ENCODE measurements at places on chromosomes 6 and 20.

DNA sequence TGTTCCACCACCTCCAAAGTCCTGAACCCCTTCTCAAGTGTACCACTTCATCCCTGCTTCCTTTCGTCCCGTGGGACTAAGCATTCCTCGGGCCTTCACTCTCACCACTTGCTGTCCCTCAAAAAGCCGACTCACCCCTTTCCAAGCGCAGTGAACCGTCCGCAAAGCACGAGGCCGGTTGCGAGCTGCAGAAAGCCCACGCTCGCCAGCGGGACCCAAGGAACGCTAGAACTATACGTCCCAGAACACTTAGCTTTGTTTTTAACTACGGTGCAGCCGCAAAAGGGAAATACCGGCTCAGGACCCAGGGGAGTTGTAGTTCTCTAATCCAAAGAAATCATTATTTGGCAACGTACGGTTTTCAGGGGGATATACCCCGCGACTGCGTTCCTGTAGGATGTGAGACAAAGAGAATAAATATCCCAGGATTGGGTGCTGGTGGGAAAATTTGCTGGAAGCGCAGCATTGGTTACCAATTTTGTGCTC is 416 bp upstream of the POLR1H start:
- no peak for DNase-seq

DNA sequence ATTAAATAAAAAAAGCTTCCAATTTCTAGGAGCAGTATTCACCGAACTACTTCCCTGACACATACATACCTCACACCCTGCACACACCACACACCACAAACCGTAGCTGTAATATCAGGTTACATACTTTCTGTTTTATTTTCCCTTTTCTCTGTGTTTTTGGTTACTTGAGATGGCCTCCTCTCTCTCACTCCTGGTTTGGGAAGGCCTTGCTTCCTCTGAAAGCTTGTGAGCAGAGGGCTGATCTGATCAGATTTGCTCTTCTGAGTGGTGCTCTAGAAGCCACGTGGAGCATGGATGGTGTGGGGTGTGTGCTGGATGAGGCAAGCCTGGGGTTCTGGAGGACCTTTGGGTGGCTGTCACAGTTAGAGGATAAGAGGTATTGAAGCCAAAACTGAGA is 20.9 kb downstream of the UTRN start:
- DNase-seq = no peak

DNA sequence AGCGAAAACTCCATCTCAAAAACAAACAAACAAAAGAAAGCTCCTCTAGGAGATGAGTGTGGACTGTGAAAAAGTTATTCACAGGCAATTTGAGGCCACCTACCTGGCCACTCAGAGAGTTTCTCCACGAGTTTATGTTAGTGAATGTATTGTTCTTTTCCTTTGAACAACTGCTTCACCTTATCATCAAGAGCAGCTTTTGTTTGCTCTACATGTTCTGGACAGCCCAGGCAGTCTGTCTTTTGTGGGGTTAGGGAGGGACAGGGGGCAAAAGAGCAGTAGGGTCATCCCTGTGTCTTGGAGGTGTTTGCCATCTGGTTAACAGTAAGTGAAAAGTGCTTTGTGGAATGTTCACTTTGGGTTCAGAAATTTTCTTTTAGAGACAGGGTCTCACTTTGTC is 8.0 kb downstream of the CASS4 start:
- no peak for DNase-seq

GRCh38 chr20:11060423-11061185 is 386.8 kb upstream of the JAG1 start:
- no peak for DNase-seq

DNA sequence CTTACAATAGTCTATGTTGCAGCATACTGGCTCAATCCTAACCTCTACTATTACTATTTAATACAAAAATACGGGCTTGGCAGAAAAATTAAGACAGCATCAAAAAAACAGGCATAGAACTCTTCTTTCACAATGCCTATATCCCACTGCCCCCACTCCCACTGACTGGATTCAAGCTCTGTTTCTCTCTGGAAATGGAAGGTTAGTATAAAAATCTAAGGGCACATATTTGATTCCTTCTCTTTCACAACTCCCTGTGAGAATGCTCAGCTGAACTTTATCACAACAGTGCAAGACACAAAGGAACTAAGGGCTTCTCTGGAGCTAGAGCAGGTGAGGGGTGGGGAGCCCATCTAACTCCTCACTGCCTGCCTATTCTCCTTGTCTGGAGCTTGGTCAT is 258.4 kb upstream of the FAM83B start:
- DNase-seq = no peak

DNA sequence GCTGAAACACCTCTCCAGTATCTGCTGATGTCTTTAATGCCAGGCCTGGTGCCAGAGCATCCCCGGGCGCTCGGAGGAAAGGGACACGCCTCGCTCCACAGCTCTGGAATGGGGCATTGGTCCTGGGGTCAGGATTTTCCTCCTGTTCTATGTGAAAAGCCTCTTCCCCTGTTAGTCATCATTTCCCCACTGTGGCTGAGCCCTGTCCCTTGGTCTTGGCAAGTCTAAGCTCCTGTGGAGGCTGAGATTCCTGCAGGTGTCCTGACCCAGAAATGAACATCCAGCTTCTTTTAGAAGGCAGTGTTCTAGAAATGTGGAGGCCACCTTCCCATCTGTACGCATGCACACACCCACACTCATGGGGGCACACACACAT is 19.4 kb downstream of the SYNDIG1 start:
- DNase-seq = no peak

DNA sequence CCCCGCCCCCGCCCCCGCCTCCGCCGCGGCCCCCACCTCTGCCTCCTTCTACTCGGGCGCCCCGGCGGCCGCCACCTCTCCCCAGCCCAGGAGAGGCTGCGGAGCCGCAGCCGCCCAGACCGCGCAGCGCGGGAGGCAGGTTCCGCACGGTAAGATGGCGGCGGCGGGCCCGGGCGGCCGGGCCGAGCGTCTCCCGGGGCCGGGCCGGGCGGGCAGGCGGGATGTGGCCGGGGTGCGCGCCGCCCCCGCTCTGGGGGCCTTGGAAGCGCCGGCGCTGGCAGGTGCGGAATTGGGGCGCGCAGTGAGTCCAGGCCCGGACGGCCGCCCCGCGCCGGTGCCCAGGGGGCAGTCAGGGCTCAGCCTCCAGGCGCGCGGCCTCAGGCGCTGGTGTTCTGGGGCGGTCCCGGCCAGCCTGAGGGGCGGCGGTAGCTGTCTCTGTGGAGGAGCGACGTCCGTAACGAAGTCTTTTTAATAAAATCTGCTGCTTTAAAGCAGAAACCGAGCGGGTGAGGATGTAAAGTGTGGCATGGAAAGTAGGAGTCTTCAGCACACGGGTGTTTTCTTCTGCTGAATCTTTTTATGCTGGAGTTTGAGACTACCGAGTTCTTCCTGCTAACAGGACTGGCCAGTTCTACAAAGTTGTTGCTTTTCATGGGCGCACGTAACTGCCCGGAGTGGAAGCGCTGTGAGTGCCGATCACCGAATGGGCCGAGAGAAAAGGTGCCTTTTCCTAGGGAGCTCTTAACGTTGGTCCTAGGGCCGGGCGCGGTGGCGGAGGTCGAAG is at the start of gene GID8:
Gene GID8 (plus strand): TSS at position 43 of the 784 bp plus-strand sequence. CDS start 3,356 bp downstream, outside the sequence.
- no peak for DNase-seq

DNA sequence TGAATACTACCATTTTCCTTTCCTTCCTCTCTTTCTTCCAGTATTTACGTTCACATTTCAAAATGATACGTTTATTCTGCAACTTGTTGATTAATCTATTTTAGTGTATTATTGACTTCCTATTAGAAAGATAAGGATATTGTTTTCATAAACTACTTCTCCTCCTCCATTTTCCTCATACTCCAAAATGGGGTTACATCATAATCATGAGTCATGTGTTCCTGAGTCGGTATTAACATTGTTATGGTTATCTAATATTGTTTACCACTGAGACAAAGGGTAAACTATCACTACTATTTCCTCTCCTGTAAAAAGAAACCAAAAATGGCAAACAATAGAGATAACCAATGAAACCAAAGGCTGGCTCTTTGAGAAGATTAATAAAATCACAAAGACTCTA is 126.5 kb upstream of the CDYL start:
- DNase-seq = no peak

- DNase-seq = peak; percentile 83
Observed at GRCh38 chr20:1392693-1393506, at the start of gene FKBP1A. TSS of gene FKBP1A (minus strand) at chr20:1393054. CDS start at chr20:1392998, 56 bp downstream.

- DNase-seq = no peak
Observed at GRCh38 chr20:12211361-12211760, 293.7 kb downstream of the BTBD3 start.

- DNase-seq = no peak
Observed at GRCh38 chr6:131946992-131947955, 3.9 kb downstream of the CCN2 start.

Data from activated CD4-positive, alpha-beta T cell treated with anti-CD3 and anti-CD28 coated beads for 24 hours (primary cell).